Fibroblast of upper back skin (primary cell): ENCODE measurements at places on chromosomes 4 and X.
A peak's percentile ranks its signal among the peaks of the same experiment; 100 is the strongest.

DNA sequence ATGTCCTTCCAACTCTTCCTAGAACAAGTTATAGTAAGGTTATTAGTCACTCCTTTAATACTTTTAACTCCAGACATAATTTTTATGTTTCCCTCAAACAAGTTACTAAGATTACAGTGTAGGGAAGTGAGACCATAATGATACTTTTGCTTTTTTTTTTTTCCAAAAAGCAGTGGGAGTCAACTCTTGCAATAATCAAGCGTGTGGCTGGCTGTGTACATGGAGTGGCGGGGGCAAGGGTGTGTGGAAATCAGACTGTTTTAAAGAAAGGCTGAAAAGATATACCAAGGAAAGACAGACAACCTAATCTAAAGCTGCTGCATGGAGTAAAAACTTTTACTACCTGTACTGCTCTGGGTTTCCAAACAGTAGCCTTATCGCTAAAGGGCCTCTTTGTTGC is 4.1 kb downstream of the NOA1 start:
- DNase-seq: no peak

- DNase-seq: no peak
Observed at GRCh38 chr4:143961075-143961474, 55.7 kb upstream of the GYPE start.

- peak; percentile 45 for DNase-seq
Observed at GRCh38 chr4:1249731-1250526, 999 bp upstream of the CTBP1 start.

- peak; percentile 33 for DNase-seq
Observed at GRCh38 chrX:109889289-109890006, 113.5 kb upstream of the TMEM164 start.

GRCh38 chr4:13982010-13982409 is 354.5 kb upstream of the BOD1L1 start:
- no peak for DNase-seq

GRCh38 chr4:6196871-6197270 is 3.5 kb downstream of the JAKMIP1 start:
- no peak for DNase-seq

GRCh38 chrX:70878902-70879301 is 29.6 kb downstream of the TEX11 start:
- no peak for DNase-seq

DNA sequence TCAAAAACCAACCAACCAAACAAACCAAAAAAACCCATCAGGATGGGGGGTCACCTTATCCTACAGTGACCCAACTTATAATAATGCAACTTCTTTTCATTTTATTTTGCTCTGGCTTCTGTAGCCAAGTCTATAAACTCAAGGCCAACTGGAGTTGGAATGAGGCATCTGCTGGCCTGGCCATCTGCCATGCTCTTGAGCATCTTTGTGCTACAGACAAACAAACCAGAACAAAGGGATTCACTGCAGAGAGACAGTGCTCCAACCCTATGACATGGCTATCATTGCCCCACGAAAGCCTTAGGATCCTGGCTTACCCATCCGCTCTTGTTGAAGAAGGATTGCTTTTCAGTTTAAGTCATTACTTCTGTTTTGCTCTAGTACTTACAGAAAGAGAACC is 49.2 kb upstream of the SCRG1 start:
- peak; percentile 66 for DNase-seq

- peak; percentile 4 for DNase-seq
Observed at GRCh38 chr4:44861756-44862155, 135.4 kb upstream of the GNPDA2 start.

GRCh38 chr4:41256740-41257256 is at the start of gene UCHL1:
TSS of gene UCHL1 (plus strand) at chr4:41256928. CDS start at chr4:41256977, 49 bp downstream.
- peak; percentile 95 for DNase-seq

GRCh38 chrX:32269866-32270265 is 941.5 kb downstream of the DMD start:
- no peak for DNase-seq

DNA sequence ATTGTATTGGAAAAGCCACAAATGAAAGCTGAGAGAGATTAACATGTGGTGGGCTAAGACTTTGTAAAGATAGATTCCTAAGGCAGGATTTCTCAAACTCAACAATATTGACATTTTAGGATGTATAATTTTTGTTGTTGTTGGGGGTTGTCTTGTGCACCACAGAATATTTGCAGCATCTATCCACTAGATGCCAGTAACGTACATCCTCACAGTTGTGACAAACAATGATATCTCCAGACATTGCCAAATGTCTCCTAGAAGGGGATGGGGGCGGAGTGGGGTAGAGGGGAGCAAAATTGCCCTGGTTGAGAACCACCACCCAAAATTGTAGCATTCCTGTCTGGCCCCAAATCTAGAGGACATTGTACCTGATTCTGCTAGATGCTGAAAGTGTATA is 14.7 kb upstream of the CBR4 start:
- peak; percentile 56 for DNase-seq

DNA sequence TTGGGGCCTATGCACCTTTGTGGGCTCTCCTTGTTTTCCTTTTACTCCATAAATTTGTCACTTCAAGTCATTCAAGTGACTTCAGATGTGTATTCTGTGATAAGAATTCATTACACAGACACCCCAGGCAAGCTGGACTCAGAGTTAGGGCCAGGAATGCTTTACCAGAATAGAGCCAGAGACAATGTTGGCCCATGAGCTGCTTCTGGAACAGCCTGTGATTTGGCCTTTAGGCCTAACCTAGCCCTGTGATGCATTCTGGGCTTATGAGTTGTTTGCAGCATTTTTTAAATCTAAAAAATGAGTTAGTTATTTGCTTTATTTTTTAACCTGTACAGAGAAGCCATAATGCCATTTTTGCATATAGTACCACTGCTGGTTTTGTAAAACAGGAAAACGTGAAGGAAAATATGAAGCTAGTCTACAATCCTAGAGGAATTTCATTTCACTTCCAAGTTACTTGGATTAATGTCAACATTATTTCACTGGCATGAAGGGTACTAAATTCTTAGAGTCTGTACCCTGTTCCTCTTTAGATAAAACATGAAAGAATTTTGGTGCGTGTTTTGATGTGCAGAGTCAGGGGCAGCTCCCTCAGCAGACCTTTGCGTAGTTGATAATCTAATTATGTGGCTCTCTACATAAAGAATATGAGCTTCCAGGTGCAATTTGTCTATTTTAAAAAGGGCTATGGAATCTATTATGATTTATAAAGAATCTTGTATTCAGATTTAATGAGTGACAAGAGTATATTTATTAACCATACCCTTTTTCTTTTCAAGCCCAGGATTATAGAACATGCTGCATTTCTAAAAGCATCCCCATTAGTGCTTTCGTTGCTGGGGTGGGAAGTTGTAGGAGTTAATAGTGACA is 84.7 kb downstream of the ARHGAP10 start:
- no peak for DNase-seq

DNA sequence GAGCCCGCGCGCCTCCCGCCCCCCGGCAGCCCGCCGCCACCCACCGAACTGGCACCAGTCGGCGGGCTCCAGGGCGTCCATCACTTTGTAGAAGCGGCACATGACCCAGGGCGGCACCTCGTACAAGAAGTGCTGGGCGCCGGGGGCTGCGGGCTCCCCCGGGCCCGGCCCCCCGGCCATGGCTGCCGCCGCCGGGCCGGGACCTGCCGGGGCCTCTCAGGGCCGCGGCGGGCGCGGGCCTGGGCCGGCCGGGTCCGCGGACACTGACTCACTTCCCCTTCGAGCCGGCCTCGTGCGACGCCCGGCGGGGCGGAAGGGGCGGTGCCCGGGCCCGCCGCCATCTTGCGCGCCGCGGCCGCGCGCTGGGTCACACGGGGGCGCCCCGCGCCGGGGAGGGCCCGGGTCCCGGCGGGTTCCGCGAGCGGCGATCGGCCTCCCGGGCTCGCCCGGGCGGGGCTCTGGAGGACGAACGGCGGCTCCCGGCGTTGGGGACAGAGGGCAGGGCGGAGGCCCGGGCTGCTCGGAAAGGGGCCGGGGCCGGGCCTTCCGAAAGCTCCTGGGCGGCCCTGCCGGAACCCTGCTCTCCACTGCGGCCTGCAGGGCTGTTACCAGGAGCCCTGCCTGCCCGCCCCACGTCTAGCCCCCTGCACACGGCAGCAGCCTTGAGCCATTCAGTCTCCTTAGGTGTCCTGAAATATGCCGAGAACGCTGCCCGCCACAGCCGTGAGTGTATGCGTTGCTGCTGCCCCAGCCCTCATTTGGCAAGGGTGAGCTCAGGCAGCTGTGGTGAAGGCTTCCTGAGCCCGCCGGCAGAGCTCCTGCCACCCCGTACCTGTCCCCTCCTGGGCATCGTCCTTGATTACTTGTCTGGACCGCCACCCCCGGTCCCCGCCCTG is at the start of gene IRAK1:
IRAK1 (minus strand) TSS at position 270 of the 896 bp plus-strand sequence; CDS start at position 180, 90 bp downstream.
- DNase-seq: peak; percentile 49

- DNase-seq: no peak
Observed at GRCh38 chr4:27020603-27021002, 160.0 kb downstream of the STIM2 start.

- DNase-seq: peak; percentile 58
Observed at GRCh38 chr4:67721770-67722597, 21.0 kb upstream of the UBA6 start.

DNA sequence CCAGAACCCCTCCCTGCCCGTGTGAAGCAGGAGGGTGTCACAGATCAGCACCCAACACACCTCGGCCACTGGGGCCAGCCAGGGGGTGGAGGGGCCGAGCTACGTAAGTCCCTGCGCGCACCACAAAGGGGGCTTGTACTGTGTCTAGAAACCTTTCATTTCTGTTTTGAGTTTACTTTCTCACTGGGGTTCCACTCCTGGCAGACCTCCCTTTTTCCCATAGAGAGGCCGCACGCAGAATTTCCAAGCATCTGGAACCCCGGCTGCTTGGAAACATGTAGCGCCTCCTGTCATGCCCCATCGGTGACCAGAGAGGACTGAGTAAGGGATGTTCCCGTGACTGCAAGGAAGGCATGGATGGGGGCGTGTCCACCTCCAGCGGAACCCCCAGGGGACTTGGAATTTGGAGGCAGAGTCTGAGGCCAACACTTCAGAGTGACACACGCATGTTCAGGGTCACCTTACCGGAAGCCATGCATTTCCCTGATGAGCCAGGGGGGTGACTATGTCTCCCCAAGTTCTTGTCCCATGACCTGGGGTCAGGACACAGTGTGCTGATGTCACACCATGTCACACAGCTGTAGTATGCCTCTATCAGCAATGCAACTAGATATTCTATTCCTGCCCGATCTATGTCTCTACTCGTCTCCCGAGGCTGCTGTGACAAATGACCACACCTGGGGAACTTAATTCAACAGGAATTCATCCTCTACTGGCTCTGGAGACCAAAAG is 105.3 kb downstream of the DHRSX start:
- no peak for DNase-seq

GRCh38 chr4:44448521-44449461 is at the start of gene KCTD8:
TSS of gene KCTD8 (minus strand) at chr4:44448809.
- peak; percentile 68 for DNase-seq

DNA sequence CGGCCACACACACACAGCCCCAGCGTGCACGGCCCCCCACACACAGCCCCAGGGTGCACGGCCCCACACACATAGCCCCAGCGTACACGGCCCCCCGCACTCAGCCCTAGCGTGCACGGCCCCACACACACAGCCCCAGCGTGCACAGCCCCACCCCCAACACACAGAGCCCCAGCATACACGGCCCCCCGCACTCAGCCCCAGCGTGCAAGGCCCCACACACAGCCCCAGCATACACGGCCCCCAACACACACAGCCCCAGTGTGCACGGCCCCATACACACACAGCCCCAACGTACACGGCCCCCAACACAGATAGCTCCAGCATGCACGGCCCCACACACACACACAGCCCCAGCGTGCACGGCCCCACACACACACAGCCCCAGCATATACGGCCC is 17.6 kb downstream of the GAK start:
- DNase-seq: no peak

DNA sequence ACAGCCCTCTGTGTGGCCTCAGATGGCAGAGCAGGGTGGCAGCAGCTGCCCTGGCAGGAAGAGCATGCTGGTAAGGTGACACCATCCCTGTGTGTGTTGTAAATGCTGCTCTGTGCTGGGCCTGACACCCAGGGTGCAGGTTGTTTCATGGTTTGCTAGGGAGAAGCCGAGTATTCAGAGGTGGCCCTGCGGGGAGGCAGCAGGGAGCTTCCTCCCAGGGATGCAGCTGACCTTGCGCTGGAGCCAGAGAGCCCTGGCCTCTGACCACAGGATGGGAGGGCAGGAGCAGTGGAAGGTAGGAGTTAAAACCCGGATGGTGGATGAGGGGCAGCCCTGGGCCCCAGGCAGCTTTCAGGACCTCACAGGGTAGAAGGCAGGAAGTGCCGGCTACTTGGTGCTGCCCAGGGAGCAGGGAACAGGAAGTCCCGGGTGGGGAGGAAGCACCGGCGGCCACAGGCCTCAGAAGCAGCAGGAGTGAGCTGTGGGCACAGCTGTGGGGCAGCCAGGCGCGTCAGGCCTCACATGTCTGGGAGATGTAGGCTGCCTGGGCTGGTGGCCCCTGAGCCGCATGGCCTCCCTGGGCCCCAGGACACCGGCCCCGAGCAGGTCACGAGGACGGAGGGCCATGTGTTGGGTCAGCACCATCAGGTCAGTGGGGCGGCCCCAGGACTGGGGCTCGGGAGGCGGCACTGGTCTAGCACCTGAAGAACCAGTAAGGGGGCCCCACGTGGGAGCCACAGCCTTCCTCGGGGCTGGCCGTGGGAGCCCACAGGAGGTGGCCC is 19.1 kb downstream of the SH3BP2 start:
- peak; percentile 55 for DNase-seq

DNA sequence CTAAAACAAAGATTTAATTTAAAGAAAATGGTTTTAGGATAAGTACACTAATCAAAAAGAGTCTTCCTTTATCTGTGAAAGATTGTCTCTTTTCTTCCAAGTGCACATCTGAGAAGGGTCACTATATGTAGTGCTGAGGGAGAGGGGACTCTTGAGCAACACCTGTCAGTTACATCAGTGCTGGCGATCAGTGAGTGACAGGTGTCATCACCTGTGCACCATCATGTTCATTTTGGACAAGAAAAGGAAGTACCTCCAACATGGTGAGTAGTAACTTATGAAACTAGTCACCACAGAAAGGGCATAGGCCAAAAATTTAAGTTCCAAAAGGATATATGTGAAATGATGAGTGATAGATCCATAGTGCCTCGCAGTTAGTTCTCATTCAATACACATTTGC is 55.7 kb downstream of the MCUB start:
- no peak for DNase-seq

DNA sequence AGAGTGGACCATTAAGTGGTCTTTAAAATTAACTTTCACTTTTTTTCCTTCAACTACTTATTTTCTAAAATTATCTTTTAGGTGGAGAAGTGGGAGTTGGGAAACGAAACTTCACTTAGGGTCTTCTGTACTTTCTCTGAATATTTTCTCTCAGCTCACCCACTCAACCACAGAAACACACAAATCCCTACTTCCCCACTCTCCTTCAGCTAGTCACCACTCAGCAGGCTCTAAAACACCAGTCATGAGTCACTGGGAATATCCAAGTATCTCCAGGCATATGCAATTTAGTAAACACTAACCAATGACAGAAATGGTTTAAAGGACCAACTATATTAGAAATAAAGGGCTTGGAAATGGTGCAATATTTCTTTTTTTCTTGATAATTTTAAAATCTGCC is 153.0 kb upstream of the RPS6KA6 start:
- DNase-seq: peak; percentile 55

DNA sequence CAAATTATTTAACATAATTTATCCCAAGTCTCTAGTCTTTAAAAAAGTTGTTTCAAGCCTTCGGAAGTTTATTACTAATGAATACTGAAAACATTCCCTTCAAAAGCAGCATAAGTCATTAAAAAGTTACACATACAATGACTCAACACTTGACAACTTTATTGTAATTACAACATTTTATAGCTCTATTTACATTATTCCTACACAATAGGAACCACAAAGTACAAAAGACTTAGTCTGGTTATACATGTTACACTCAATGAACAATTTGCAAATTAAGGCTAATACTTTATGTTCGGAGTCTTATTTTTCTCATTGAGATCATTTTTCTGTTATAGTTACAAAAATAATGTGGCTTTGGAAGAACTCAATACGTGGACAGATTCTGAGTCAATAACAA is 114.4 kb upstream of the POF1B start:
- DNase-seq: no peak
